ENCODE measurements at places on chromosomes 1 and 21. TPM values are rescaled to one million over a fixed set of nuclear protein-coding genes. Genes with fewer than 3 reads are reported as not detected.

TDRD10 gene
- total RNA-seq, result 6.7 TPM

UQCRH gene
- total RNA-seq, result 294 TPM

FGR gene
- 63.9 TPM for total RNA-seq

WDR64 gene
- 0.42 TPM for total RNA-seq

TTC34 gene
- 0.87 TPM for total RNA-seq

SV2A gene
- total RNA-seq, result 0.66 TPM

KRTAP12-2 gene
- total RNA-seq, result not detected

IGSF21 gene
- total RNA-seq, result 4.7 TPM

KLHL17 gene
- total RNA-seq, result 4.2 TPM

OLIG2 gene
- 0.21 TPM for total RNA-seq

GPR3 gene
- total RNA-seq, result not detected

FASLG gene
- total RNA-seq, result not detected

PRAMEF12 gene
- not detected for total RNA-seq

TNFRSF8 gene
- total RNA-seq, result 4.9 TPM

ZNF683 gene
- not detected for total RNA-seq

PLD5 gene
- total RNA-seq, result not detected

CD164L2 gene
- total RNA-seq, result not detected

ZNF593OS gene
- total RNA-seq, result not detected

FAM3B gene
- not detected for total RNA-seq

CLDN17 gene
- total RNA-seq, result not detected

LCE1B gene
- not detected for total RNA-seq

CDC20 gene
- total RNA-seq, result 3.5 TPM

CA14 gene
- 0.22 TPM for total RNA-seq

TAL1 gene
- 5.7 TPM for total RNA-seq

HCRTR1 gene
- total RNA-seq, result not detected

CHRM3 gene
- 0.20 TPM for total RNA-seq

SPRR3 gene
- total RNA-seq, result not detected

CAMK2N1 gene
- 3.9 TPM for total RNA-seq

MX1 gene
- total RNA-seq, result 10.5 TPM

GJA4 gene
- total RNA-seq, result 65.1 TPM

SMPDL3B gene
- total RNA-seq, result not detected

EDN2 gene
- not detected for total RNA-seq

HLX gene
- 16.5 TPM for total RNA-seq

RPS6KC1 gene
- 30.1 TPM for total RNA-seq

DCDC2B gene
- total RNA-seq, result not detected
